Activated CD4-positive, CD25-positive, alpha-beta regulatory T cell treated with anti-CD3 and anti-CD28 coated beads, Interleukin-2, amount 50 U/mL, for 24 hours (primary cell): ENCODE measurements at places on chromosomes 4 and X.

GRCh38 chr4:25021216-25021615 is 9.5 kb downstream of the LGI2 start:
- no peak for ATAC-seq

DNA sequence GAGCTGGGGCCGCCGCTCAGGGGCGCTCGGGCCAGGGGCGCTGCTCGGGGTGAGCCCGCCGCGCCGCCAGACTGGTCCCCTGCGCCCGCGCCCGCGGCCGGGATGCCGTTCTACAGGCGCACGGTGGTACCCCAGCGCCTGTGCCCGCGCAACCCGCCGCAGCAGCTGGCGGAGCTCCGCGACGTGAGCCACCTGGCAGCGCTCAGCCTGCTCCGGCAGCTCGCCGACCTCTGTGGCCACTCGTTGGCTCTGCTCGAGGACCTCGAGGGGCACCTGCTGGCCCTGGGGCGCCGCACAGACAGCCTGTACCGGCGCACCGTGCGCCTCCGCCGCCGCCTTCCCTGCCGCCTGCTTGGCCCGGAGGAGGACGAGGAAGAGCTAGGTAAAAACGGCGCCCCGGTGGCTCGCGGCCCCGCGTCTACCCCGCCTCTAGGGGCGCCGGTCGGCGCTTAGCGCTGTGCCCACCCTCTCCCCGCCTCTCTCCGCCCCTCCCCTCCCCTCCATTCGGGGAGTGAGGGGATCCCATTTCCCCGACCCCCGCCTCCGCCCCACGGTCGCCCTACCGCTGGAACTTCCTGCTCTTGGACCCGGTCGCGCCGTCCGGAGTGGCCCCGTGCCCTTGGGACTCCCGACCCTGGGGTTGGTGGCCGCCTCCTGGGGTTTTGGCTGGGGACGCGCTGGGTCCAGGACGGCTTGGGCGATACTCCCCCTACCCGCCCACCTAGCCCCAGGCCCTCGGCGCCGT is 513 bp downstream of the NHSL2 start:
- ATAC-seq, result peak; percentile 58

DNA sequence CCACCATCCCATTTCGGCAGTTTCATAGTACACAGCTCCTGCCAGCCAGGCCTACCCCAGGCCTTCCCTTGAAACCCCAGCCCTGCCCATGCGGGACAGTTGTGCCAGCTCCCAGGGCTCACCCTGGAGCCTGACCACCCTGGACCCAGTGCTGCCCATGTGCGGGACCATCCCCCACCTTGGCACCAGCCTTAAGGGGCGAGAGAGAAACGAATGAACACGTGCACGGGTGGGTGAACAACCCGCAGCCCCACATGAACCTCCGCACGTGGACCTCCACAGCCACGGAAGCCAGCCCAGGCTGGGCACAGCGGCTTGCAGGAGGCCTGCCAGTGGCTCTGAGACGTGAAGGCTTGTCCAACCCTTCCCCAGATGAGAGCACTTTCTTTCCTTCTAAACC is 76.0 kb upstream of the MXD4 start:
- no peak for ATAC-seq

DNA sequence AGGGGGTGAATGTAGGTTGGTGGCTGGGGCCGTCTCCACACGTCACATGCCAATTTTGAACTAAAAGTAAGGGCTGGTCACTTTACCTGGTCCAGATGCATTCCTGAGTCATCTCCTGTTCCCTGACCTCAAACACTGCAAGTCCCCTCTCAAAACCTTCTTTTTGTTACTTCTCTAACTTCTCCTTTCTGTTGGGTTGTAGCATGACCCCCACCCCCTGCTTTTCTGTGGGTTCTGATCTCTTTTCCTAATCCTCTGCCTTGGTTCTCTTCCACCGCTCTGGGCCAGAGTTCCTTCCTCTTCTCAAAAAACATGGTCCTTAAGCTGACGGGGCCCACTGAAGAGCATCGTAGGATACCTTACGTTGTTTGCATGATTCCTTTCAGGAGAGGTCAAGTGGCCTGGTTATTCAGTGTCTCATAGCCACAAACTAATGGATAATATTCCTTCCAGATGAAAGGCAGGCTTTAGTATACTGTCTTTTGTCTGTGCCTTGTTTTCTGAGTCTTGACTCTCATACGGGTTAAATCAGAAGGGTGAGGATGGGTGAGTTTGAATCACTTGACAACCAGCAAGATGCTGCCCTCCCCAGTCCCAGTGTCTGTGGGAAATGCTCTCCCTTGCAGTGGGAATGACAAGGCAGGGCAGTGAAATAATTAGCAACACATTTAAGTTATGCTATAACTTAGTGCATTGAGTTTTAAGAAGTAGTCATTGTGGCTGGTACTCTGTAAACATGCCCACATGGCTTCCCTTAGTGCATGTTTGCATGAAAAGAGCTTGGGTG is 15.1 kb downstream of the SMS start:
- no peak for ATAC-seq

DNA sequence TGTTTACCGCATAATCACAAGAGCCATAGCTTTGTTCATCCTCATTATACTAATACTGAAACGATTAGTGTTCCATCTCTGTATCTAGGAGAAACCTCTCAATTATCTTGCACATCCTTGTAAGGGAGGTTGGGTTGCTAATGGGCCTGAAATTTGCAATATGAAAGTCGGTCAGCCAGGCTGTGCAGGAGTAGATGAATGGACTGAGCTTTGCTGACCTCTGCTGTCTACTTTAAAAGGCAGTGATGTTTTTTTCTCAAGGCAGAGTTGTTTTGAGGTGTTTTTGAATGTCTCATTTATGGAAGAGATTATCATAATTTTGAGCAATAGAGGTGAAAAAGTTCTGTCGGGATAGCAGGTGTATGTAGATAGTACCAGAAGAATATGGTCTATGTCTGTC is 47.9 kb upstream of the LINC00632 start:
- ATAC-seq, result no peak

DNA sequence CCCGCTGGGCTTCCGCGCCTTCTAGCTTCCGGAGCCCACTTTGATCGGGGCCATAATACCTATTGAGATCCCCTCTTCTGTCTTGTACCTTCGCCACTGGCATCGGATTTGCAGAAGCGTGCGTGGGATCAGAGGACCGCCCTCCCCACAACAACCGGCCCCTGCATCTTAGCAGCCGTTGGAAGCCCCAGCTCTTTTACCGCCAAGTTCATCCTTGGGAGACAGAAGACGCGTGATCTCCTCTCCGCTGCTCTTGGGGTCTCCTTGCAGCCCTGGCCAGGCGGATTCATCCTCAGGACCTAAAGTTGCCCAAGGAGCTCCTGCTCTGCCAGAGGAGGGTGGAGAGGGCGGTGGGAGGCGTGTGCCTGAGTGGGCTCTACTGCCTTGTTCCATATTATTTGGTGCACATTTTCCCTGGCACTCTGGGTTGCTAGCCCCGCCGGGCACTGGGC is 1.6 kb downstream of the SLIT2 start:
- ATAC-seq, result no peak

- ATAC-seq, result peak; percentile 99
Measured at GRCh38 chrX:79270401-79270800, 96.7 kb downstream of the ITM2A start.

- ATAC-seq, result no peak
Measured at GRCh38 chr4:8095956-8096689, 62.5 kb downstream of the ABLIM2 start.

DNA sequence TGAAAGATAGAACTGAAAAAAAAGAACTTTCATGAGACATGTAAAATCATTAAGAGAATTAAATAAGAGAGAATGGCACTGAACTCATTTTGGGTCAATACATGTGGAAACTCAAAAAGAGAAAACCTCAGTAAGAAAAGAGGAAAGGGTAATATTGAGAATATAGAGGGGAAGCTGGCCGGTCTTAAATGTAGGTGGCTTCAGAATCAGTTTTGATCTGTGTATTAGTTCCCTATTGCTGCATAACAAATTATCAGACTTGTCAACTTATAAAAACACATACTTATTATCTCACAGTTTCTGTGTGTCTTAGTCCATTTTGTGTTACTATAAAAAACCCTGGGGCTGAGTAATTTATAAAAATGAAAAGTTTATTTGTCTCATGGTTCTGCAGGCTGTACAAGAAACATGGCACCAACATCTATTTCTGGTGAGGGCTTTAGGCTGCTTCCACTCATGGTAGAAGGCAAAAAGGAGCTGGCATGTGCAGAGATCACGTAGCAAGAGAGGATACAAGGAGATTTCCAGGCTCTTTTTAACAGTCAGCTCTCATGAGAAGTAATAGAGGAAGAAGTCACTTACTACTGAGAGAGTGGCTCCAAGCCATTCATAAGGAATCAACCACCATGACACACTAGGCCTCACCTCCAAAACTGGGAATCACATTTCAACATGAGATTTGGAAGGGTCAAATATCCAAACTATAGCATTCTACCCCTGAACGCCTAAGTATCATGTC is 29.6 kb downstream of the SATL1 start:
- ATAC-seq, result no peak

GRCh38 chrX:26557691-26558321 is 341.8 kb downstream of the MAGEB5 start:
- no peak for ATAC-seq

DNA sequence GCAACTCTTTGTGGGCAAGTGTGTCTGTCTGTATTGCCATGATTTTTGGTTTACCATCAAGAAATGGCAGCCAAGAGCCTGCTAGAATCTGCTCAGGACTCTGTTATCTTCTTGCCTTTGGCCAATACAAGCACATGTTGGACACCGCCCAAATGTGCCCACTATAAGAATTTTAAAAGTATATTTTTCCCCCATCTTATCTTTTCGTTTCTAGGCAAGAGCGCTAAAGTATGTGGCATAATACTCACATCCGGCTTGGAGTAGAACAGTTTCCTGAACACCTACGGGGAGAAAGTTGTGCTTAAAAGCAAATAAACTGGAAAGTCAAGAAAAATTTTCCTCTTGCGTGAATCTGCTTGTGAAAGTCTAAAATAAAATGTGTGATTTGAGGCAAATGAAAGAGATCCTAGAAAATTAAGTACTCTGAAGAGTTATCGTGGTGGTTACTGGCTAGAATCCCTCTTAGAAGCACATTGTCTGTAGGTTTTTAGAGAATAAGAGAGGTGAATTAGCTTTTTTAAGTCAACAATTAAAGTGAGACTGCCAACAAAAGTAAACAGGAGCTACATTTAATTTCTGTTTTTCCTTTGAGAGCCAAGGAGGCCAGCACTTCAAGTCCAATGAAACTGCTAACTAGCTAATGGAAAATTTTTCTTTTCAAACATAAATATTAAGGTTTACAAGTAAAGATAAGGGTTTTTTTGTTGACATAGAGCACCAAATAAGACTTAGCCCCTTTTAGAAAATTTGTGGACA is 220.2 kb downstream of the SOWAHB start:
- ATAC-seq, result no peak

DNA sequence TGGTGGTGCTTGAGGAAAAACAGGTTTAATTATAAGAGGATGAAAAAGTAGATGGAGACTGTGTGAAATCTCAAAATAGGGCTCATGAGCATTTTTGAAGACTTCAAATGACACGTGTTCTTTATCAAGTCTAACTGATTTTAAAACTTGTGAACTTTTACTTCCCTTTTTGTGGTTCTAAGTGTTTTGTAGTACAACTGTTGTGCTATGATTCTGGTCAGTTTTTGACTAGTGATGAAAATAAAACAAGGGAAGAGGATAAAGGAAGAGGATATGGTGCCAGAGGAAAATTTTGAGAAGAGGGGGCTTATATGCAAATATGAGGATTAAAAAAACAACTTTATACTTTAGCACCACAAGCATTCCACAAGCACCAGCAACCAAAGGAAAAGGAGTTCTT is 644.0 kb downstream of the RPA4 start:
- no peak for ATAC-seq

DNA sequence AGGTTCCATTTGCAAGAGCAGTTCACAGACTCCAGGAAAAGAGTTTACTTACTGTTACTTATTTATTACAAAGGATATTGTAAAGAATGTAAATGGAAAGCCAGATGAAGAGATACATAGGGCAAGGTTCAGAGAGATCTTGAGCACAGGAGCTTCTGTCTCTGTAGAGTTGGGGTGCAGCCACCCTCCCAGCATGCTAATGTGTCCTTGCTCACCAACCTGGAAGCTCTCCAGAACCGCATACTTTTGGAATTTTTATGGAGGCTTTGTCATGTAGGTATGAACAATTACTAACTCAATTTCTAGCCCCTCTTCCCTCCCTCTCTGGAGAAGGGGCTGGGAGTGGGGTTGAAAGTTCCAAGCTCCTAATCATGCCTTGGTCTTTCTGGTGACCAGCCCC is 857.2 kb downstream of the RPA4 start:
- ATAC-seq, result no peak

GRCh38 chr4:87939978-87940690 is 35.4 kb upstream of the SPP1 start:
- no peak for ATAC-seq

DNA sequence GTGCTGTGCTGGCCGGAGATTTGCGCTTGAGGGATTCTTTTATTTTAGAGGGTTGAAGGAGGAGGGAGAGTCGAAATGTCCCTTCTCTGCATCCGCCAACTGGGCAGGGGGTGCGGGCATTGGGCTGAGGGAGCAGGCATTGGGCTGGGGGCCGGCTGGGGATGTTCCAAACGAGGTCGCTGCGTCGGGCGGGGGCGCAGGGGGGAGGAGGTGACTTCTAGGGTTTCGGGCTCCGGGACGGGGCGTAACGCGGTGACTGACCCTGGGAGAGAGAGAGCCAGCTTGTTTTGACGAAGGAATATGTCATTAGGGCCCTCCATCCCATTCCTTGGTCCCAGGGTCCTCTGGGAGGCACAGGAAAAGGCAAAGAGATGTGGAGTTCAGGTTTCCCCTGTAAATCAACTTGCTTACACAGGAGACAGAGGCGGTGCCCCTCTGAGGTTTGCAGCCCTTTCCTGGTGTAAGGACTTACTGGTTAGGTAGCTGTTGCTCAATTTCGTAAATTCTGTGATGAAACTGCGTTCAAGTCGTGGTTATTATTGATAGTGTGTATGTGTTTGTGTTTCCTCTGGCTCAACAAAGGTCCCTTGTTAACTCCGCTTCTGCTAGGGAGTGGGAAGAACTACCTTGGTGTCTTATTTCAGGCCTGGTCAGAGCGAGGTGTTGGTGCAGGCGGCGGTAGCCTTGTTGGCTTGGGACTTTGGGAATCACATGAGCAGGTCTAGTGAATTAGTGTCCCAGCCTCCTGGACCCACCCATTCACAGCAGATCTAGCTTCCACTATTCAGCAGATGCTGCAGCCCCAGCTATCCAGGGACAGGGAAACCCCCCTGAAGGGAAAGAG is 716 bp downstream of the FHIP1A start:
- ATAC-seq, result no peak

DNA sequence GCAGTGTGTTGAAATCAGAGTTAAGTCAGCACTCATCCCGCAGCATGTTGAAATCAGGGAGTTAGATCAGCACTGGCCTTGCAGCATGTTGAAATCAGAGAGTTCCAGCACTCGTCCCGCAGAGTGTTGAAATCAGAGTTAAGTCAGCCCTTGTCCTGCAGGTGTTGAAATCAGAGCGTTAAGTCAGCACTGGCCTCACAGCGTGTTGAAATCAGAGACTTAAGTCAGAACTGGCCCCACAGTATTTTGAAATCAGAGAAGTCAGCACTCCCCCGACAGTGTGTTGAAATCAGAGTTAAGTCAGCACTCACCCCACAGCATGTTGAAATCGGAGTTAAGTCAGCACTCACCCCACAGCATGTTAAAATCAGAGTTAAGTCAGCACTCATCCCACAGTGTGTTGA is 10.9 kb upstream of the UVSSA start:
- no peak for ATAC-seq
